ENCODE measurements at places on chromosomes 6 and 20.

- no peak for DNase-seq
These were observed 30.8 kb upstream of the PREP start for GRCh38 chr6:105433723-105434122.

DNA sequence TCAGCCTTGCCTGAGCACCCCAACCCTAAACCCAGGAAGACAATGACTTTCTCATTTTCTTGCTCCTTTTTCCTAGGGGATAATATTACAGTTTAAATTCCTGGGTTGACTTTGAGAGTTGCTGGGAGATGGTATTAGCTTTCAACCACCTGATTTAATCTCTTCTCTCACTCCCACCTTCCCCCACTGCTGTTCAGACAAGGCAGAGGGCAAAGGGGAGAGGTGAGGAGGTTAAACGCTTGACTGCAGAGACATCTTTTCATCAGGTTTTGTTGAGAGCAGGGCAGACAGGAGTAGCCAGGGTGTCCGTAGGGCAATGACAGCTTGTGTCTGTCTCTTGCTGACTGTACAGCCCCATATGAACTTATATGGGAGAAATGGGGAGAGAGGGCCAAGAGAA, 811.2 kb downstream of the MAFB start:
- DNase-seq = no peak

- DNase-seq = no peak
These were observed 306.0 kb upstream of the THEMIS start for GRCh38 chr6:128206610-128207426.

GRCh38 chr6:26170181-26170580, 83.0 kb downstream of the HFE start:
- DNase-seq = no peak

- DNase-seq = no peak
These were observed 194.2 kb upstream of the SGK1 start for GRCh38 chr6:134511984-134512683.

All from NCI-H187 treated with DMSO at 0.1 percent for 48 hours (cell line).